ENCODE measurements at places on chromosomes 3 and 15.

GRCh38 chr3:170524073-170524472 lies 61.8 kb downstream of the SLC7A14 start:
- DNase-seq: peak; percentile 65

- no peak for DNase-seq
Observed at GRCh38 chr3:14177580-14178246, 688 bp downstream of the XPC start.

- DNase-seq: peak; percentile 86
Observed at GRCh38 chr15:48925714-48926223, 38.0 kb downstream of the SHC4 start.

GRCh38 chr3:49673121-49673714 lies 933 bp upstream of the APEH start:
- DNase-seq: peak; percentile 51

GRCh38 chr3:128113817-128114794 lies 9.5 kb downstream of the RUVBL1 start:
- no peak for DNase-seq

DNA sequence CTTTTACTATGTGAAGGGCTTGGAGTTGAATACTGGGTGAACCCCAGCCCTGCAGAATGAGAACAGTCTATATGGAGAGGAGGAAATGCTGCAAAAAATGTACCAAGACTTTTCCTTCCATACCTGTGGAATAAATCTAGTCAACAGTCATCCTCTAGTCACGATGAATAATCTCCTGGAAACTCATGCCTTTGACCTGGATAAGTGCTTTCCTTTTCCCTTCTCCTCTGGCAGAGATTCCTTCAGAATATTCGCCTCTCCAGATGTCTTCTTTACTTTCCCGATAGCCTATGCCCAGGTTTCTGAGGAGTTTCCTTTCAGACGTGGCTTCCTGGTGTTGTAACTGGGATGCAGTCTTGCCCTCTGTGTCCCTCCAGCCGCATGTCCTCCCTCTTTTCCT lies 28.1 kb downstream of the CCNL1 start:
- DNase-seq: no peak

DNA sequence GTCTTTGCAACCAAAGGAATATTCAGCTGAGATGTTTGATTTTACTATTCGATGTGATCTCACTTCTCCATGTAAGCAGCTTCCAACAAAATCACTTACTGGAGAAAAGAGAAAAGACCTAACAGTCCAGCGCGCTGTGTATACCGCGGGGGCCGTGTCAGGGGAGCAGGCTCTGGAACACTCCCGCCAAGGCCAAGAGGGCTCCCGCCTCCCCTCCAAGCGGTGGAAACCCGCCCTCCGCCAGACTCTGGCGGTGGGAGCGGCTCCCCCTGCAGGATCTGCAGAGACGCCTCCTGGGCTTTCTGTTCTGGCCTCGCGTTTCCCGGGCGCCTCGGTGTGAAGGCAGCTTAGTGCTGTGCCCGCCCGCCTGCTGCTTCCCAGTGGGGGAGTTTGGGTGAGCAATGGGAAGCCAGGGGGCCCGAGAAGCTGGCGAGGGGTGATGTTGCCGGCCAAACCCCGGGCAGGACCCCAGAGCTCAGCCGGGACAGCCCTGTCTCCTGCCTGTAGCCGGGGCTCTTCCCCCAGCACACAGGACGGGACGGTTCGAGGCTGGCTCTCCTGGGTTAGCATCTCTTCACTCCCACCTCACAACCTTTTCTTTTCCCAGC lies 36.3 kb downstream of the CHST14 start:
- DNase-seq: peak; percentile 88

GRCh38 chr15:49082960-49083359 lies 36.7 kb upstream of the SECISBP2L start:
- DNase-seq: no peak

DNA sequence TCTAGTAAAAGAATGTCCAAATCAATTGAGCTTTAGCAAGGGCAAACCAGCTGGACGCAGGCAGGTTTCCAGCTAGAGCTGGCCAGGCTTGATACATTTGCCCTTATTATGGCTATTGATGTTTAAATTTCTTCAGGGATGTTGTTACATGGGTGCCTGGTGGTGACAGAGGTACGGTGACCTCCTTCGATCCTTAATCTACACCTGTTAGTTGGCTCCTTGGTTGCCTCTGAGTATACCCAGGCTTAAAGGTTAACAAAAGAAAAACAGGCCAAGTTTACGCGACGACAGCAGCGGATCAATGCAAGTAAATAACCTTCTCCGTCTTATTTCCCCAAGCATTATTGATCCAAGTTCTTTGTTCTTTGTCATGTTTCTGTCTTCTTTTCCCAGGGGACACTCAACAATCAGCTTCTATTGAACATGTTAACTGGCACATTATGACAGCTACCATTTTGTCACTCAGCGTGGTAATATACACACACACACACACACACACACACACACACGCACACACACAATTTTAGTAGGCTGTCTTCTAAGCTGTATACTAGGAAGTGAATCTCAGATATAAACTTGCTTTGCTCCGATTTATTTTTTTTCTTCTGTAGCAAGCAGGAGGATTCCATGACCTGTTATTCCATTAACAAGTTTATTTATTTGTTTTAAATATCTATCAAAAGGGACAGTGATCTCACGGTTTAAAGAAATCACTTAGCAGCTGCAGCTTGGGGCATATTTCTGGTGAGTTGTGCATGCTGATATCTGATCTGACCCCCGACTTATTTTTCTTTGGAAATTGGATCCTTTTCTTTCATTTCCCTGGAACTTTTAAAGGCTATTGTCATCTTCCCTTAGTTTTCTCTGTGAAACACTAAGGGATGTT lies 844.7 kb downstream of the MCTP2 start:
- DNase-seq: no peak

Measured in mesendoderm (in vitro differentiated cells).